ENCODE measurements at places on chromosomes 11 and 22.

GRCh38 chr11:134557571-134558257, 145.7 kb upstream of the B3GAT1 start:
- H3K36me3 ChIP-seq: no peaks in the 10 kb centered on the region
- no peak overlapping the region for H3K4me3 ChIP-seq
- H3K27ac ChIP-seq: no peak overlapping the region
- no peak for ATAC-seq

DNA sequence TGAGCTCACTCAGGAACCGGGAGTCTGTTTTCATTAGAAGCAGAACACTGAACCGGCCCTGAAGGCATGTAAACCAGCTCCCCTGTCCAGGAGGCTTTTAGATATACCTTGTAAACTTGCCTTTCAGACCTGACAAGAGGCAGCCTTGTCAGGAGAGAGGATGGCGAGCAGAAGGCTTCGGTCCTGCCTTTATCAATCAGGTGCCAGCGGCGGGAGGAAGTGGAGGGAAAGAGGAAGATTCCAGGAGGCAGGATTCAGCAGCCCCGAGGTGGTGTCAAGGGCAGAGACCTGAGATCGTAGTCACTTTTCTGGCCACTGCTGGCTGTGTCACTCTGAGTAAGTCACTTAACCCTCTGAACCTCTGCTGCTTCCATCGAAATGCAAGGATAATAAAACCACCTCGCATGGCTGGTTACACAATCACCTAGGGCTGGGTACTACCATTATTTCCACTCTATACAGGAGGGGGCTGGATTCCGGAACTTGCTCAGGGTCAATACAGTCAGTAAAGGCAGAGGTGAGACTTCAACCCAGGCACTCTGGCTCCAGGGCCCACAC, 181.0 kb downstream of the CHST1 start:
- H3K4me1 ChIP-seq: no peaks in the 10 kb centered on the region
- H3K4me3 ChIP-seq: no peak overlapping the region
- no peaks in the 10 kb centered on the region for H3K36me3 ChIP-seq

DNA sequence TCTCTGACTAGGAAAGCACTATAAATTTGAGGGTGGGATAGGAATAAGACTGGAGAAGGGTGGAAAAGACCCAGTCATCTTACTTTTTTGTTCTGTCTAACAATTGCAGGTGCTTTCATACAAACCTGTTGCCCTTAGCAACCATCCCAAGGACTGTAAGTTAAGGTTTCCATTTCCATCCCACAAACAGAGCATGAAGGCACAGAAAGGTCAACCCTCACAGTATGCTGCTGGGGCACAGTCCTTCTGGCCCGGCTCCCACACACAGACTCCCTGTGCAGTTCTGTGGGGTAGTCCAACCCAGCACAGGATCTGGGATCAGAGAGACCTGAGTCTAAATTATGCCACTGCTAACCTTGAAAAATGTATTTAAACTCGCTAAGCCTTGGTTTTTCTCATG, 38.4 kb upstream of the ETS1 start:
- ATAC-seq: no peak
- no peak overlapping the region for H3K4me3 ChIP-seq
- H3K27me3 ChIP-seq: no peaks in the 10 kb centered on the region

- no peak overlapping the region for H3K27ac ChIP-seq
- no peak overlapping the region for H3K4me3 ChIP-seq
- H3K36me3 ChIP-seq: peaks cover 6% of the 10 kb centered on the region
- H3K4me1 ChIP-seq: peaks cover 3% of the 10 kb centered on the region
Measured at GRCh38 chr11:27496461-27496860, 10.1 kb downstream of the LIN7C start.

DNA sequence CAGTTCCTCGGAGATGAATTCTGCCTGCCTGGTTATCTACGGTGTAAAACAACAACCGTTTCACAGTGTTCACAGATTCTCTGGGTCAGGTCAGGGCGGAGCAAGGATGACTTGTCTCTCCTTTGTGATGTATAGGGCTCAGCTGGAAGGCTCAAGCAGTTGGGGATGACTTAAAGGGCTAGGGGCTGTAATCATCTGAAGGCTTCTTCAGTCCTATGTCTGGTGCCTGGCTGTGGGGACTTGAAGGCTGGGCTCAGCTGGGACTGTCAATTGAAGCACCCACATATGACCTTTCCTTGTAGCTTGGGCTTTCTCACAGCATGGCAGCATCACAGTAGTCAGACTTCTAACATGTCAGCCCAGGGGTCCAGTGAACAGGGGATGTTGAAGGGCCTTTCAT, 29.3 kb downstream of the EIF3F start:
- peaks cover 4% of the 10 kb centered on the region for H3K4me1 ChIP-seq
- H3K4me3 ChIP-seq: no peak overlapping the region
- ATAC-seq: no peak
- no peaks in the 10 kb centered on the region for H3K36me3 ChIP-seq
- no peak overlapping the region for H3K27ac ChIP-seq

GRCh38 chr11:128492461-128492860, 94.9 kb downstream of the ETS1 start:
- H3K4me3 ChIP-seq: no peak overlapping the region
- H3K27ac ChIP-seq: peak overlapping the region; percentile 70
- peaks cover 5% of the 10 kb centered on the region for H3K4me1 ChIP-seq
- H3K27me3 ChIP-seq: no peaks in the 10 kb centered on the region
- H3K36me3 ChIP-seq: no peaks in the 10 kb centered on the region

DNA sequence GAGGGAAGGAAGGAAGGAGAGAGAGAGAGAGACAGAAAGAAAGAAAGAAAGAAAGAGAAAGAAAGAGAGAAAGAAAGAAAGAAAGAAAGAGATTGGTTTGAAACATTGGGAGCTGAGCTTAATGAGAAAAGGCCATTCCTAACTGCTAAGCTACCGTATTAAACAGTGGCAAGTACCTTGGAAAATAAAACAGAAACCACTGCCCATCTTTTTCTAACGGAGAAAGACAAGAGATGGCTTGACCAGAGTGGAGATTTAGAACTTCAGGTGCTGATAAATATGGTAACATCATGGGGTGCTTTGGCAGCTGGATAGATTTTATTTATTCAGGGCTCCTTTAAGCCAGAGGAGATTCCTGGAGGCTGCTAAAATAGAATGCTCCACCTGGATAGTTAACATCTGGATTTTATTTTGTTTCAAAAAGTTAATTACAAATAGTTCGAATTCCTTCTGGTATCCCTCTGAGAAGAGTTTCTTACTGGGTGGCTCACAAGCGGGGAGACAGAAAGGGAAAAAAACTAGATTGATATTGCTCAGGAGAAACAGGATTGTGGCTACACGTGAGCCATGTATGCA, 12.9 kb downstream of the TIMP3 start:
- no peak overlapping the region for H3K4me3 ChIP-seq
- peaks cover 8% of the 10 kb centered on the region for H3K36me3 ChIP-seq

- no peaks in the 10 kb centered on the region for H3K36me3 ChIP-seq
- no peak overlapping the region for H3K27ac ChIP-seq
- H3K4me3 ChIP-seq: no peak overlapping the region
- no peaks in the 10 kb centered on the region for H3K27me3 ChIP-seq
- H3K4me1 ChIP-seq: no peaks in the 10 kb centered on the region
Measured at GRCh38 chr22:42326801-42327200, 56.3 kb upstream of the TCF20 start.

DNA sequence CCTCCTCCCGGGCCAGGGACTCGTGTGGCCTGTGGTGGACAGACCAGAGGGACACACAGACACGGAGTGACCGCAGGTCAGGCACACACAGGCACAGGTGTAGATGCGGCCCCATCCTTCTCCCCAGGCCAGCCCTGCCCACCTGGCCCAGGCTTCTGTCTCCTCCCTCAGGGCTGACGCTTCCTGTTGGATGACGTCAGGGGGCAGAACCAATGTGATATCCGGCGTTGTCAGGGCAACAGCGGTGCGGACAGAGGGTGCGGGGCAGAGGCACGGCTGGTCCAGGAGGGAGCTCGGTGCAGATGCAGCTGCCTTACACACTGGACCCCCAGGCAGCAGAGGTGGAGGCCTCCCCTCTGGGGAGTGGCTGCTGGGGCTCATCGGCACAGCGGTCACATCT, 2.9 kb upstream of the TUBGCP6 start:
- H3K4me1 ChIP-seq: no peaks in the 10 kb centered on the region
- no peak overlapping the region for H3K27ac ChIP-seq
- H3K36me3 ChIP-seq: no peaks in the 10 kb centered on the region
- H3K27me3 ChIP-seq: no peaks in the 10 kb centered on the region

- no peak overlapping the region for H3K4me3 ChIP-seq
- peaks cover 40% of the 10 kb centered on the region for H3K36me3 ChIP-seq
- no peaks in the 10 kb centered on the region for H3K4me1 ChIP-seq
Measured at GRCh38 chr22:47176573-47177333, 414.3 kb downstream of the TBC1D22A start.

GRCh38 chr11:8220261-8221045, 43.2 kb downstream of the LMO1 start:
- no peak overlapping the region for H3K27ac ChIP-seq
- H3K4me3 ChIP-seq: no peak overlapping the region
- no peak for ATAC-seq
- no peaks in the 10 kb centered on the region for H3K27me3 ChIP-seq

- H3K27me3 ChIP-seq: no peaks in the 10 kb centered on the region
- H3K36me3 ChIP-seq: peaks cover 65% of the 10 kb centered on the region
- ATAC-seq: peak; percentile 97
- peak overlapping the region; percentile 66 for H3K27ac ChIP-seq
- H3K4me3 ChIP-seq: no peak overlapping the region
- H3K4me1 ChIP-seq: peaks cover 12% of the 10 kb centered on the region
Measured at GRCh38 chr22:42635531-42635930, 4.9 kb downstream of the ATP5MGL start.

GRCh38 chr22:35564975-35565867, 24.6 kb downstream of the RASD2 start:
- peaks cover 58% of the 10 kb centered on the region for H3K4me1 ChIP-seq
- no peaks in the 10 kb centered on the region for H3K27me3 ChIP-seq
- H3K4me3 ChIP-seq: no peak overlapping the region
- peak overlapping the region; percentile 20 for H3K27ac ChIP-seq
- no peaks in the 10 kb centered on the region for H3K36me3 ChIP-seq

DNA sequence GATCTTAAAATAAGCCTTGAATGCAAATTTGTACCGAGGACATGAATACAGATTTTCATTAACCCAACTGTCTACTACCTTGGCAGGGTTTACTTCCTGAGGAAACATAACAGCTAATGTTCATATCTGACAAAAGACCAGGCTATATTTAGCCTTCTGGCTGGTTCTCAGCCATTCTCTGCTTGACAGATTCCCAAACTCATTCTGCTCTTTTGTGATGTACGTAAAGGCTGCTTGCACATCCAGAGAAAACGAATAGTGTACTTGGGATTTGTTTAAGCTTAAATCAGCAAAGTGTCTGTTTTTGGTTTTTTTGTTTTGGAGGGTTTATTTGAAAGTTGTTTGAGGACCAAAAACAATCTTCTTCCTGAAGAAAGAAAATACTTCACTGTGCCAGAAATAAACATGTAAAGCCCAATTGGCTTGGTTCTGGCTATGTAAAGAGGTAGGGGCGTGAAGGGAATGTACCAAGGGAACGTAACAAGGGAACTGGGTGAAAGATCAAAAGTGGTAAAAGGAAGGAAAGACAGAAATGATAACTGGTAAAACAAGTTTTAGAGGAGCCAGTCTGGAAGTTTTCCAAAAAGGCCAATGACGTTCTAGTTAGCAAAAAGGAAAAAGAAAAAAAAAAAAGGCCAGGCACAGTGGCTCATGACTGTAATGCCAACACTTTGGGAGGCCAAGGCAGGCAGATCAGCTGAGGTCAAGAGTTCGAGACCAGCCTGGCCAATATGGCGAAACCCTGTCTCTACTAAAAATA, 21.4 kb upstream of the CRTAM start:
- H3K4me3 ChIP-seq: no peak overlapping the region
- no peaks in the 10 kb centered on the region for H3K36me3 ChIP-seq
- peaks cover 2% of the 10 kb centered on the region for H3K4me1 ChIP-seq
- H3K27me3 ChIP-seq: peaks cover 5% of the 10 kb centered on the region
- peak overlapping the region; percentile 12 for H3K27ac ChIP-seq
- no peak for ATAC-seq

DNA sequence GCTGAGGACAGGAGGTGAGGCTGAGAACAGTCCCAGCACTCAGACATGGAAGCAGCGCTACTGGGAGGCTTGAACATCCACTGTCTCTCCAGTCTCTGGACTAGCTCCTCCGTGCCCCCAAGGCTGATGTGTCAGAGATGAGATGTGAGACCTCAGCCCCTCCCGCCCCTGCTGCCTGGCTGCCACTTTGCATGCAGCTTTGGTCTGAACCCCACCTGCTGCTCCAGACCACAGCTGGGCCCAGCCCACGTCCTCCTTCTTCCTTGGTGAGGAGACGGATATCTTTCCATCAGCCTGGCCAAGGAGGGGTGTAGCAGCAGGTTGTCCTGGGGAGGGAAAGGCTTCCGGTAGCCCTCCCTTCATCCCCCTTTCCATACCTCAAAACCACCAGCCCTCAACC, 148.0 kb upstream of the B3GAT1 start:
- no peaks in the 10 kb centered on the region for H3K36me3 ChIP-seq
- H3K4me1 ChIP-seq: no peaks in the 10 kb centered on the region
- H3K27ac ChIP-seq: no peak overlapping the region
- H3K4me3 ChIP-seq: no peak overlapping the region
- peaks cover 5% of the 10 kb centered on the region for H3K27me3 ChIP-seq

- no peaks in the 10 kb centered on the region for H3K27me3 ChIP-seq
- peak; percentile 82 for ATAC-seq
- H3K36me3 ChIP-seq: peaks cover 10% of the 10 kb centered on the region
- H3K27ac ChIP-seq: peak within 1 kb of the TSS; percentile 98
- H3K4me3 ChIP-seq: peak within 1 kb of the TSS; percentile 45
Measured at GRCh38 chr11:12377106-12377823, at the start of gene PARVA. Gene PARVA, plus strand, starts transcription at chr11:12377571. Its CDS starts 77 bp downstream, at chr11:12377648.

DNA sequence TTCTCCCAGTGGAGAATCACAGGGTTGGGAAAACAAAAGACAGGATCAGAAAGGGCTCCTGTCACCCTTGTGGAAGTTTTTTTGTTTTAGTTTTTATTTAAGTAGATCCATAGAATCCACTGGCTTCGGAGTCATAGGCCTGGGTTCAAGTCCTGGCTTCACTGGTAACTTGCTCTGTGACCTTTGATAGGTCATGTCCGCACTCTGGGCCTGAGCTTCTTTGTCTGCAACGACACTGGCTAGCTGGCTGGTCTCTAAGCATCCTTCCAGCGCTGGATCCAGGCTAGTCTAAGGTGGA, 1.4 kb downstream of the ZFTA start:
- H3K4me3 ChIP-seq: peak overlapping the region; percentile 96
- no peaks in the 10 kb centered on the region for H3K27me3 ChIP-seq
- peaks cover 44% of the 10 kb centered on the region for H3K4me1 ChIP-seq
- no peak for ATAC-seq
- H3K36me3 ChIP-seq: no peaks in the 10 kb centered on the region

- no peak for ATAC-seq
- no peak overlapping the region for H3K27ac ChIP-seq
- H3K36me3 ChIP-seq: no peaks in the 10 kb centered on the region
- H3K4me3 ChIP-seq: no peak overlapping the region
- peaks cover 41% of the 10 kb centered on the region for H3K27me3 ChIP-seq
Measured at GRCh38 chr11:120899720-120900119, 124.2 kb upstream of the TBCEL start.
